Central memory CD4-positive, alpha-beta T cell (primary cell): ENCODE measurements at places on chromosomes 6 and 20.
A peak's percentile ranks its signal among the peaks of the same experiment; 100 is the strongest.

DNA sequence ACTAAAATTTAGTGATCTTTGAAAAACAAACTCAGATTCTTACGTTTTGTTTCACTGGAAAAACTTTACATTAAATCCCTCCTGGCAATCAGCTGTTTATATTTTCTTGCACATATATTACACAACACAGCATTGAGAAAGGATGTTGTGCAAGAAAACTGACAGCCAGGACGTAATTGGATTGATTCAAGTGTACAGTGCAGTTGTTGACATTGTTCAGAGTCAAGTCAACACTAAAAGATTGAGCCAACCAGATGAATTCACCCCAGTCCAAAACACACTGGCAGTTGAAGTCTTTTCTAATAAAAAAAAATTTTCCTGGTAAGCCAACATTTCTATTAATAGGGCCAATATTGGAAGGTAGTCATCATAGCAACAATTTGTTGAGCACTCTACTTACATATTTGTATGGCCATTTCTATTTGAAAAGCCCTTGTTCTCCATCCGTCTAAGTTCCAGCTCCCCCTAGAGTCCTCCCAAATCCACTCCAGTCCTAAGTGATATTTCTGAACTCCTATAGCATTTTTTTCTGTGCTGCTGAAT, 20.9 kb upstream of the VNN1 start:
- DNase-seq, result no peak

DNA sequence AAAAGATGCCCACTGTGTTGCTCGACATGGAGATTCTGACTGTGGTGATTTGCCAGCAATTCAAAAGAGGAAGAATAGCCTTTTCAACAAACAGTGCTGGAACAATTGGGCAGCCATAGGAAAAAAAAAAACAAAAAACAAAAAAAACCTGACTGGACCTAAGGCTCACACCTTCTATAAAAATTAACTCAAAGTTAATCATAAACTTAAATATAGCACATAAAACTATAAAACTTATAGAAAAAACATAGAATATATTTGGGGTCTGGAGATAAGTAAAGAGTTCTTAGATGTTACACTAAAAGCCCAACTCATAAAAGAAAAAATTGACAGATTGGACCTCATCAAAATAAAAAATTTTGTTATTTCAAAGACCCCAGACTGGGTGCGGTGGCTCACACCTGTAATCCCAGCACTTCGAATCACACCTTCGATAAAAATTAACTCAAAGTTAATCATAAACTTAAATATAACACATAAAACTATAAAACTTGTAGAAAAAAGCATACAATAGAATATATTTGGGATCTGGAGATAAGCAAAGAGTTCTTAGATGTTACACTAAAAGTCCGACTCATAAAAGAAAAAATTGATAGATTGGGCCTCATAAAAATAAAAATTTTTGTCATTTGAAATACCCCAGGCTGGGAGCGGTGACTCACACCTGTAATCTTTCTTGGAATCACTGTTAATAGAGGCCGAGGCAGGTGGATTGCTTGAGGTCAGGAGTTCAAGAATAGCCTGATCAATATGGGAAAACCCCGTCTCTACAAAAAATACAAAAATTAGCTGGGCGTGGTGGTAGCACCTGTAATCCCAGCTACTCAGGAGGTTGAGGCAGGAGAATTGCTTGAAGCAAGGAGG, 115.6 kb upstream of the FAM83B start:
- no peak for DNase-seq

GRCh38 chr6:73898599-73898998, 202.6 kb downstream of the CD109 start:
- DNase-seq, result no peak

GRCh38 chr6:17679726-17680125, 27.0 kb downstream of the NUP153 start:
- no peak for DNase-seq

DNA sequence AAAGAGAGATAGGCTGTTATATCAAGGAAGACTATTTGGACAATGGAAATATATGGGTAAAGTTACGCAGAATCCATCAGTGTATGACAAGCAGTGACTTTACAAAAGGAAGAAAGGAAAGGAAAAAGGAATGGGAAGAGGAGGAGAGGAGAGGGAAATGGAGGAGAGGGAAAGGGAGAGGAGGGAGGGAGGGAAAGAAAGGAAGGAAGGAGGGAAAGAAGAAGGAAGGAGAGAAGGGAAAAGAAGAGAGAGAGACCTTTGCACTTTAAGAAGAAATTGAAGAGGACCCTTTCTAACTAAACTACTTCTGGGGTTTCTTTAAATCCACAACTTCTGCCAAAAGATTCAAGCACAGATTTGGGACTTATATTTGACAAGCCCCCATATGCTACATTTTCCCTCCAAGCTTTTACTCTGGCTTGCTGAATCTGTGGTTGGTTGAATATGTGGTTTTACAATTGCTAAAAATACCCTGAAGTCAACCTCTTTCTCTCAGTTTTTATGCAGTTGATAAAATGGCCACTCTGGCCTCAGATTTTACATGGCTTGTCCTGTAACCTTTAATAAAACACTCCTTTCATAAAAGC, 120.8 kb upstream of the RAB32 start:
- no peak for DNase-seq

DNA sequence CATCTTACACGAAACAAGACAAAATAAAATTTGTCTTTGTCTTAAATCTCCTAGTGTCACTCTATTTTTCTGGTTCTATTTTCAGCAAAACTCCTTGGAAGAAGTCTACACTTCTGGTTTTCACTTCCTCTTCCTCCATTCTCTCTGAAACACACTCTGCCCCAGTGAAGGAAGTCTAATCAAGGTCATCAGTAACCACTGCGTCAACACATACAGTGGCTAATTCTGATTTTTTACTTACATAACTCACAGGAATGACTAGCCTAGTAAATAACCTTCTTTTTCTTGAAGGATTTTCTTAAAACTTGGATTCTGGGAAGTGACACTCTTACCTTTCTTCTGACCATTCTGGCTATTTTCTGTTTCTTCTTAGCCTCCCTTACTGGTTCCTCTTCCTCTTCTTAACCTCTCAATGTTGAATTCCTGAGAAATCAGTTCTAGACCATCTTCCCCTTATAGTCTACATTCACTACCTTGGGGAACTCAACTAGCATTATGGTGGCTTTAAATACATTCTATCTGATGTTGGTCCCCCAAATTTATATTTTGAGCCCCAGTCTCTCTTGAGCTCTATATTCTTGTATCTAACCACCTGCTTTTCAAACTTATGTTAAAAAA, 37.5 kb downstream of the AIG1 start:
- peak; percentile 21 for DNase-seq

DNA sequence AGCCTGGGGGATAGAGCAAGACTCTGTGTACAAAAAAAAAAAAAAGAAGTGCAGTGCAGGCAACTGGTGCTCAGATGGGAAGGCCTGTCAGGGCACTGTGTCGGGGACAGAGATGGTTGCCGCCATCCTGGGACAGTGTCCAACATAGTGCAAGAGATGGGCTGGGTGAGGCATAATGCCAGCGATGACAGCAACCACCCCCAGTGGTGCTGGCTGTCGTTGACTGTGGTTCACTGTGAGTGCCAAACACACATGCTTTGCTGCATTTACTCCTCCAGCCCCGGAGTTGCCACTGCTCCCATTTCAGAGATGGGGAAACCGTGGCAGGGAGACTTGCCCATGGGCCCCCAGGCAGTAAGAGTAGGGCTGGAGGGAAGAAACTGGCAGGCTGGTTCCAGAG, 5.2 kb upstream of the C20orf203 start:
- no peak for DNase-seq

DNA sequence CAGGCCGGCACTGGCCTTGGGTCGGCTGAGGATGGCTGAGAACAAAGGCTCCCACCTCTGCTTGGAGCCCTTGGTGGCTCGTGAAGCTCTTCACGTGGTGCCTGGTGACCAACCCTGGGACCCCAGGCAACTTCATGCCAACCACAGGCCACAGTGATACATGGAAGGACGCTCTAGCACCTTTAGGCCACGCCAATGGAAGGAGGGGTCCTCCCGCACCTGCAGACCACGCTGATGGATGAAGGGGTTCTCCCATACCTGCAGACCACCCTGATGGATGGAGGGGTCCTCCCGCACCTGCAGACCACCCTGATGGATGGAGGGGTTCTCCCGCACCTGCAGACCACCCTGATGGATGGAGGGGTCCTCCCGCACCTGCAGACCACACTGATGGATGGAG, 62.5 kb downstream of the ERMARD start:
- DNase-seq, result no peak

GRCh38 chr20:19251958-19252357, 39.5 kb downstream of the SLC24A3 start:
- no peak for DNase-seq

DNA sequence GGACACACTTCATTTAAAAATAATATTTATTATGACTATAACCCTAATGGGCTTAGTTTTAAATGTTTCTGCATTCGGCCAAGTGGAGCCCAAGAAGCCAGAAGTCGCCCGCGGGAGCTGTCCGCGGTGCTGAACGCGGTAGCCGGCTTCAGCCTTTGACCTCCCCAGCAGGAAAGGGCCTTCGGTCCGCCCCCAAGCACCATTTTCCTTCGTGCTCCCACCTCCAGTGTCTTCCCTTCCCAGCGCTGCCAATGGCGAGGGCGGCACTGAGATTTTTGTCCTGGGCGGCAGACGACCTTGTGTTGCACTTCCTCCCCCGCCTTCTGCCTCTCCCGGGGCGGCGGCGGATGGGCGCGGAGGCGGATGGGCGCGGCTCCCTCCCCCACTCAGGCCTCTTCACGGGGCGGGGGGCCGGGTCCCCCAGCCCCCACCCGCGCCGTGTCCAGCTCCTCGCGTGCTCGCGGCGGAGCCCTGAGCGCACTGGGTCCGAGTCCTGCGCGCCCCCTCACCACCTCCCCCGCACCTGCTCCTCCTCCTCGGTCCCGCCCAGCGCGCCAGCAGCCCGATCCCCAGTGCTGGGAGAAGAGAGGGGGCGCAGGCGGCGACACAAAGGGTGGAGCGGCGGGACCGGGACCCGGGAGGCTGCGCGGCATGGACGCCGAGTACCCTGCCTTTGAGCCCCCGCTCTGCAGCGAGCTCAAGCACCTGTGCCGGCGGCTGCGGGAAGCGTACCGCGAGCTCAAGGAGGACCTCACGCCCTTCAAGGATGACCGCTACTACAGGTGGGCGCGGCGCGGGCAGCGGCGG, 23.6 kb upstream of the TMEM181 start:
- peak; percentile 69 for DNase-seq

- peak; percentile 85 for DNase-seq
Measured at GRCh38 chr20:24027229-24027628, 38.6 kb upstream of the GGTLC1 start.

- DNase-seq, result no peak
Measured at GRCh38 chr6:3205913-3206312, 21.5 kb downstream of the TUBB2B start.

DNA sequence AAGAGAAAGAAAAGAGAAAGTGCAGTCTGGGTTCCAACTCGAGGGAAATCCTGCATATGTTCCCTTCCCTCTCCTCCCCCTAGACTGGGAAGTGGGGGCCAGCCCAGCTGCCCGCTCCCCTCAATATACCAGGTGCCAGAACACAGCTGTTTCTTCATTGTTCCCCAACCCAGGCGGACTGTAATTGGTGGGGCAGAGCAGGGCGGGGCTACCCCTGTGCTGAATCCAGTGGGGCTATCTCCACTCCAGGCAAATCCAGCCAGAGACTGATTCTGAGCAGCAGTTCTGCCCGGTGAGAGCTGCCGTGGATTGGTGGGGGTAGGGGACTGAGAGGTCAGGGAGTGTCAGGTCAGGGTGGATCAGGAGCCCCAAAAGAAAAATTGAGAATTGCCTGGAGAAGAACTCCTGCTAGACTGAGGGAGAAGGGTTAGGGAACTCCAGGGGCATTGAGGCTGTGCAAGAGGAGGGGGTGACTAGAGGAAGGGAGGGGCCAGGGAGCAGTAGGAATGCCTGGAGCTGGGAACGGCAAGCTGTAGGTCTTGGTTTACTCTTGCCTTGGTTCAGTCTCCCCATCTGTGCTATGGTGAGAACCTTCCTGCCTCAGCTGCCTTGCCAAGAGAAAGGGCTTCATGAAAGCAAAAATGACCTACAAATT, at the start of gene MYMX:
MYMX (plus strand) TSS at position 250 of the 655 bp plus-strand sequence. CDS start 546 bp downstream, outside the sequence.
- DNase-seq, result no peak

DNA sequence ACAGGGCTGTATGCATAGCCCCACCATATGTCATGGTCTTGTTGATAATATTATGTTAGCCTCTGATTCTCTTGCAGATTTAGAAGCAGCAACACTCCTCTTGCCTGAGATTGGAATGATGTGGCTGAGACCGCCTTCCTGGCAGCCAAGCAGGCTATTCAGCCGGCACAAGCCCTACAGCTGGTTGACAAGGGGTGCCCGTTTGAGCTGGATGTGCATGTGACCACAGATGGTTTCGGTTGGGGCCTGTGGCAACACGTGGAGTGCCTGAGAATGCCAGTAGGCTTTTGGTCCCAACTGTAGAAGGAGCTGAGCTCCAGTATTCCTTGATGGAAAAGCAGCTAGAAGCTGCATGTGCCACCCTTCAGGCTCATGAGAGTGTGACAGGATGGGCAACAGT, 303.6 kb upstream of the POU3F2 start:
- no peak for DNase-seq

- DNase-seq, result no peak
Measured at GRCh38 chr6:22471132-22471690, 98.2 kb upstream of the HDGFL1 start.

GRCh38 chr20:16228722-16229121, 344.5 kb downstream of the KIF16B start:
- DNase-seq, result no peak

GRCh38 chr6:45816674-45817297, 198.9 kb downstream of the CLIC5 start:
- DNase-seq, result no peak

DNA sequence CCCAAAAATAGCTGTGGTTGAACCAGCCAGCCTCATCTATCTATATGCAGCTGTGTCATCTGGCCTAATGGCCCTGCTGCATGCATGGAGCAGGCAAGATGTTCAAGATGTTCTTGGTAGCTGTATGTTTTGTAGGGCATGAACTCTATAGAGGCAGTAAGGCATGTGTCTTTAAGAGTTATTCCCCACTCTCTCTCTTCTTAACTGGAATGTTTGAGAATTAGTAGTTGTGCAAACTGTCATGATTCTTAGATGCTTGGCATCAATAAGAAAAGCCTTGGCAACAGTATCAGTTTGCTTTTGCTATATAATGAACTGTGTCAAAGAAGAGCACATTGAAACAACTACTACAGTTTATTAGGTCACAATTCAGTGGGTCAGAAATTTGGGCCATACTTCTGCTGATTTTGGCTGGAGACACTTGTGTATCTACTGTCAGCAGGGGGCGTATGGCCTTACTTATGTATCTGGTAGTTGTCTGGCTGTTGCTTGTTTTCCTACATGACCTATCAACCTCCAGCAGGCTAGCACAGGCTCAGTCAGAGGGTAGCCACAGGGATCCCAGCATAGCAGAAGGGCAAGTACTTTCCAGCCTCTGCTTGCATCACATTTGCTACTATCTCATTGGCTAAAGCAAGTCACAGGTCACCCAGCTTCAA, 56.1 kb upstream of the LAMP5 start:
- no peak for DNase-seq

- no peak for DNase-seq
Measured at GRCh38 chr6:13593103-13593502, 18.7 kb downstream of the SIRT5 start.

DNA sequence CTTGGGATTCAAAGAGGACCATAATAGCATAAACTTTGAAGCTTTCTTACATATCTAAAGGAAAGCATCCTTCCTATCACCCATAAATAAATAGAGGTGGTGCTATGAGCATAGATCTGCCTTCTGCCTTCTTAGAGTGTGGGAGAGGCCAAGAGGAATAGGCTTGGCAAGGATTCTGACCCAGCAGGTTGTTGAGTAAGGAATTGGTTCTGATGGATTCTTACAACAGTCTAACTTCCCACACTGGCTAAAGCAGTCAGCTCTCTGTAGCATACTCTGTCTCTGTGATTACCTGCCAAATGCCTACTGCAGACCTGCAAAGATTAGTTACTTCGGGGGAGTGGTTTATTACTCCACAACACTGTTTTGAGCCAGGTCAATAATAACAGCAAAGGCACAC, 198.0 kb upstream of the RAB32 start:
- no peak for DNase-seq
